ENCODE measurements at places on chromosomes 7 and 10.

GRCh38 chr7:11026452-11027359, 53.0 kb downstream of the PHF14 start:
- no peak for DNase-seq

DNA sequence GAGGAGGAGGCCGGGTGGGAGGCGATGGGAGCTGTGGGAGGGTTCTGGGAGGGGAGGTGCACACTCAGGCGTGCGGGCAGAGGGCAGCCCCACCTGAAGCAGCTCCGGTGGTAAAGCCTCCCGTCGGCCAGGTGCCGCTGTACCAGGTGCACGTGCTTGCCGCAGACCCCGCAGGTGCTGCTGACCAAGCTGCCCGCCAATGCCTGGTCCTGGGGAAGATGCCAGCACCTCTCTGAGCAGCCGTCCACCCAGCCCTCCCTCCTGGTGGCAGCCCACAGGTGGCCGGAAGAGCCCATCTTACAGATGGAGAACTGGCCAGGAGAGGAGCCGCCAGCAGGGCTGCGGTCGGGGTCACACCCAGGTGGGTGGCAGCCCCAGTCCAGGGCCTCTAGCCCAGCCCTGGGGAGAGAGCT, 12.6 kb downstream of the MICALL2 start:
- DNase-seq, result no peak

GRCh38 chr7:99419323-99420021, 10.7 kb downstream of the BUD31 start:
- DNase-seq, result no peak

DNA sequence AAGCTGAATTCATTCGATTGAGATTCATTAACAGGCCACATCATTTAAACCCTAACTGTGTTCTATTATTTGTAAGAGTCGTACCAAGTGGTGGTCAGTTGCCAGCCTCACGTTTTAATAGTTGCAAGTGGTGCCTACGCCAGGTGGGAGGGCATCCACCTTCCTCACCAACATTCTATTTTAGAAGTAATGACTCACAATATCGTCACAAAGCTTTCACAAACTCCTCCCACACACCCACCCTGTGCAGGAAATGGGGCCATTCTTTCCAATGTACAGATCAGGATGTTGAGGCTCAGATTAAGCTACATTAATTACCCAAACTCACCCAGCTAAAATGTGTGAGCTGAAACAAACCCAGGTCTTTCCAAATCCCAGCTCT, 77.3 kb upstream of the SAMD8 start:
- no peak for DNase-seq

DNA sequence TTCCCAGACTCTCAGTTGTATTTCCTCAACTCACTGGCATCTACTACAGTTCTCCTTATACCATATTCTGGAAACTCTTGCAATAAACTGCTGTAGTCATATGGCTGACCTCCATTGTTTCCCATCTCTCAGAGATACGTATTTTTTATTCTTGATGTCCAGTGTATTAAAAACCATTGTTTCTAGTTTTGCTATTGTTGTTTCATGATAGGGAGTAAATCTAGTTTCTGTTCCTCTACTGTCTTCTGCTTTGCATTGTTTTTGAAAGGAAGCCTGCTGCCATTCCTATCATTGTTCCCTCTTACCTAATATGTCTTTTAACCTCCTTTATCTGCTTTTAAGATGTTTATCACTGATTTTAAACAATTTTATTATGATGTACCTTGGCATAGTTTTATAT, 255.0 kb downstream of the ADK start:
- no peak for DNase-seq

GRCh38 chr10:111973306-111973705, 210.3 kb downstream of the GPAM start:
- no peak for DNase-seq

- no peak for DNase-seq
Observed at GRCh38 chr10:112653851-112654250, 206.8 kb downstream of the VTI1A start.

DNA sequence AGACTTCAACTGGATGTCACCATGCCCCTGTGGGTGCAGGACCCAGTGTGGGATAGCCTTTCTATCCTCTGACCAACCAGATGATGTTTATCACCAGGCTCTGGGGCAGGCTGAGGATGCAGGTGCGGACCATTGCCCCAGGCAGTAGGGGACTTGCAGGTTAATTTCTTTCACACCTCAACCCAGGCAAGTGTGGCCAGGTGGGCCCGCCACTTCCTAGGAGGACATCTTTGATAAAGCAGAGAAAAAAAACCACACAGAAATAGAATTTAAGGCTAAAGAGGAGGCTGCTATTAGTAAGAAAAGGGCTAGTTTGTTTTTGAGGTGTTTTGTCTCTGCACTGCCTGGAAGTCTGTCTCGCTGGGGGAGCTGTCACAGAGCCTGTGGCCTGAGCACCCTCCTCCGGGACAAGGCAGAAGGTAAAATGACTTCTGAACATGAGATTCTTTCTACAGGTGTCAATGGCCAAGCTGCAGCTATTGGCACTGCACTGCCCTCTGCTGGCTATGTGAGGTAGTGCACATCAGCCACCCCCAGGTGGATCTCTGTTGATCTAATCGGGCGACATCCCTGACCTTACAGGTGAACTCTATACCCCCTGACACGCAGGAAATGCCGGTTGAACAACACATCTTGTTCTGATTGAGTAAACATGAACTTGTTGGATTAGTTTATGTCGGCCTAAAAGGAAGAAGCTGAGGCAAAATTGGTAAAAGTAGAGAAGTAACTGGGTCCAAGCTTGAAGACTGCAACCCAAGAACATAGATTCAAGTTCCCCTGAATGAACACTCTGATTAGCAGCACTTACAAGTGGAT, 21.0 kb downstream of the UPP1 start:
- DNase-seq, result peak; percentile 90

GRCh38 chr7:101058355-101058754, 26.9 kb upstream of the TRIM56 start:
- DNase-seq, result no peak
